ENCODE measurements at places on chromosomes 2 and 18.
A peak's percentile ranks its signal among the peaks of the same experiment; 100 is the strongest.

- DNase-seq, result peak; percentile 12
Measured at GRCh38 chr18:58863539-58864145, 1.0 kb upstream of the ZNF532 start.

- no peak for DNase-seq
Measured at GRCh38 chr2:237649541-237650454, 22.4 kb downstream of the LRRFIP1 start.

DNA sequence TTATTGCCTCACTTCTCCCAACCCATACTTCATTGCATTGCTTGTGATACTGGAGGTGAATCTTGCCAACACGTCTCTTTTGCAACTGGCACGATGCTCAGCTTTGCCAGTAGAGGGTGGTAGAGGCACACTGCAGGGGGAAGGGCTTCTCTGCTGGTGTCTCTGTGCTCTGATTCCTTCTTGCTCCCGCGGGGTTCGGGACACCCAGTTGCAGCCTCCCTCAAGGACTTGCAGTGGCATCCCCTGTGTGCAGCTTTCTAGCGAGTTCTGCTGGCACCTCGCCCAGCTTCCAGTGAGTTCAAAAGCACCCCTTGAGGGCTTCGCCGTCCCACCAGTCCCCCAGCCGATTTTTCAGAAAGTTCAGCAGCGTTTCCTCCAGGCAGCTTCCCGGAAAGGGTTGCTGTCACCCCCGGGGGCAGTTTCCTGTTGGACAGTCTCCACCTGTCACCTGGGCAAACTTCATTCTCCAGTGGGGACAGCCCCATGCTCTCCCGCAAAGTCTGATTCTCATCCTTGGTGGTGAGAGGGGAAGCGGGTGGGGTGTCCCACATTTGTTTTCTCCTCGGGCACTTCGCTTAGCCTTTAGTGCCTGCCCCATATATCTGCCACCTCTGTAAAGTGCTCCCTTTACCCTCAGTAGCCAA, 35.4 kb upstream of the EN1 start:
- DNase-seq, result peak; percentile 74

DNA sequence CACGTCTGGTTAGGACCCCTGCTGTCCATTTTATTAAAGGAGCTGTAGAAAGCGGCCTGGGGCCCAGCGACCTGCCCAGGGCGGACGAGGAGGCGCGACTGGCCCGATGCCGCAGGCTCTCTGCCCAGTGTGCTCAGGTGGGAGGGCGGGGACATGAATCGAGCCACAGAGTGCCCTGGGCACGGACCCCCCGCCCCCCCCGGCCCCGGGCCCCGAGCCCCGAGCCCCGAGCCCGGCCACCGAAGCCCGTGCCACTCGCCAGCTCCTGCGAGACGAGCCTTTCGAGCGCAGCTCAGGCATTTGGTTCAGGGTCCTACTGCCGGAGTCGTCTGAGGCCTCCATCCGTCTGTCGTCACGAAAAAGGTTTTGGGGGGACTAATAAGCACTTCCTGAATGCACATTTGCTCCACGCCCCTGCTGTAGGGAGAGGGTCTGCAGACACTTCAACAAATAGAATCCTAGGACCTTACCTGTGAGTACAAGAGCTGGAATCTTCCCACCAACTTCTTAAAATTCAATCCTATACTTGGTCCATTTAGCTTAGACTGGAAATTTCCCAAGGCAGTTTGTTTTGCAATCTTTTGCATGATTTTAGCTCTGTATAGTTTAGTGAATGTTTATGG, 602 bp upstream of the ADAM17 start:
- DNase-seq, result no peak

DNA sequence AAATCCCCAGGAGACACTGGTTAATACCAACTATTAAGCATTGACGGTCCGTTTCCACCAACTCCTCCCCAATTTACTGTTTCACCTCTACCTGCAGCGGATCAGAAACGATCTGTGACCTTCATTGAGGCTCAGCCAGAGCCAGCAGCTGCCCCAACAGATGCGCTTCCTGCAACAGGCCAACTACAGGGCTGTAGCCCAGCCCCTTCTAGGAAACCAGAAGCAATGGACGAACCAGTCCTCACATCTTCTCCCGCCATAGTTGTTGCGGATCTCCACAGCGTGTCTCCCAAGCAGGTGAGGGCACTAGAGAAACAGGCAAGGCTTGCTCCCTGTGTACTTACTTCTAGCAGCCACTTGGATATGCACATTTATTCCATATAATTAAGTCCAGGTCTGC, 8.5 kb upstream of the RPE start:
- no peak for DNase-seq

DNA sequence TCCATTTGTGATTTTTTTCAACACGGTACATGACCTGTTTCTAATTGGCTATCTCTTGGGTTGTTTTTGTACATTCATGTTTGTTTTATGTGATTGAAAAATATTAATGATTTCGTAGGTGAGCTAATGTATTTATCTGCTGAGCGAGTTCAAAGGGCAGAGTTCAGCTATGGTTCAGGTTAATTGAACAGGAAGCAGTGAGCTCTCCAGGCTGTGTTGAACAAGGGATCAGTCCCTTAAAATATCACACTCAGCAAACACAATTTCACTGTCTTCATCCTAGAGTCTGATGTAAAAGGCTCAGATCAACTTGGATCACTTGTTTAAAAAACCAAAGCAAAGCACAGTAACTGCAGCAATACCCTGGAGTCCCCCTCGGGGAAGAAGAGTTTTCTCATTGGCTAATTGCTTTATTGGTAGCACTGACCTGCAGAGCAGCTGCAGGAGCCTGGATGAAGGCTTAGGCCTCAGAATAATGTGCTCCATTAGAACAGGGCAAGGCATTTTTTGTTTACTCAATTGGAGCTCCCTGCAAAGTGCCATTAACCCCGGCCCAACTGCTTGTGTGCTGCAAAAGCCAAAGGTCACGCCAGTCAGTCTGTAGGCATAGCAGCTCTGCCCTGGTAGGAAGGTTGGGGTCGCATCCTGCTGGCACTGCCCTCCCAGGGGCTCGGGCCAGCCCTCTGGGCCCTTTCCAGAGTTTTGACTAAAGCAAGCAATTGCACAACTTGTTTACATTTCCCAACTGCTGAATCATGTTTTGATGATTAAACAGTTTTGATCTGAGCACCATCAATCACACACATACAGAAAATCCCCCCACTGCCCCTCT, 10.5 kb downstream of the ONECUT2 start:
- DNase-seq, result no peak

GRCh38 chr18:5036523-5036922, 160.5 kb downstream of the AKAIN1 start:
- DNase-seq, result no peak

- no peak for DNase-seq
Measured at GRCh38 chr2:44335806-44336538, 25.3 kb downstream of the PREPL start.

GRCh38 chr2:162212366-162212765, 30.9 kb downstream of the FAP start:
- no peak for DNase-seq

DNA sequence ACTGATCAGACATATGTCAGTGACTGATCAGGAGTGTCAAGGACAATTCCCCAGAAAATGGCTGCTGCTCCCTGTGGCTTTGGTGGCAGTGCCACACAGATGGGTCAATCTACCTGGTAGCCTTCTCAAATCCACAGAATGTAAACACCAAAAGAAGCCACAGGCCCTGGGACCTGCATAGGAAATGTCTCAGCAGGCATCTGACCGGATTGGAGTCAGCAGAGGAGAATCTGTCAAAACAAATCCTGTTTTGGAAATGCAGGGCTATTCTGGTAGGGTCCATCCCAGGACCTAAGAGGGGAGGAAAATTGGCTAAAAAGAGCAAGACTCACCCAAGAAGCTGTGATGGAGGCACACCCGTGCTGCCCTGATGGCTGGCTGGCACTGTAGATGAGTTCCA, 189.7 kb downstream of the TMEM247 start:
- no peak for DNase-seq
